ENCODE measurements at places on chromosomes 11 and 22.

DNA sequence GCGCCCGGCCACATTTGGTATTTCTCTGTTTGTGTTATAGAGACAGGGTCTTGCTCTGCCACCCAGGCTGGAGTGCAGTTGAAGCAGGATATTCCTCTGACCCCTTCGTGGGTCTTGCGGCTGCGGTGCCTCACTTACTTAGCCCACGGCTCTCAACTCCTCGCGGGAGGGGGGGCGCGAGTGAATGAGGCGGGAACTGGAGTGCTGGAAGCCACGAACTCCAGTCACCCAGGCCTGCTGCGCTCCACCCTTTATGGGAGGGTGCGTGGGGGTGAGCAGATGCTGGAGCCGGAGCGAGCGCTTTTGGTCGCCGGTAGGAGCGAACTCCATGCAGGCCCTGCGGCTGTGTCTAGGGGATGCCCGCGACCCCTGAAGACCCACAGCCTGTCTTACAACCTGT is 1.8 kb downstream of the C11orf54 start:
- DNase-seq: no peak

- DNase-seq: no peak
Observed at GRCh38 chr11:73942010-73942409, 8.8 kb upstream of the DNAJB13 start.

- DNase-seq: no peak
Observed at GRCh38 chr22:47613606-47614350, 851.3 kb downstream of the TBC1D22A start.

- no peak for DNase-seq
Observed at GRCh38 chr11:61700212-61700611, 20.0 kb downstream of the DAGLA start.

DNA sequence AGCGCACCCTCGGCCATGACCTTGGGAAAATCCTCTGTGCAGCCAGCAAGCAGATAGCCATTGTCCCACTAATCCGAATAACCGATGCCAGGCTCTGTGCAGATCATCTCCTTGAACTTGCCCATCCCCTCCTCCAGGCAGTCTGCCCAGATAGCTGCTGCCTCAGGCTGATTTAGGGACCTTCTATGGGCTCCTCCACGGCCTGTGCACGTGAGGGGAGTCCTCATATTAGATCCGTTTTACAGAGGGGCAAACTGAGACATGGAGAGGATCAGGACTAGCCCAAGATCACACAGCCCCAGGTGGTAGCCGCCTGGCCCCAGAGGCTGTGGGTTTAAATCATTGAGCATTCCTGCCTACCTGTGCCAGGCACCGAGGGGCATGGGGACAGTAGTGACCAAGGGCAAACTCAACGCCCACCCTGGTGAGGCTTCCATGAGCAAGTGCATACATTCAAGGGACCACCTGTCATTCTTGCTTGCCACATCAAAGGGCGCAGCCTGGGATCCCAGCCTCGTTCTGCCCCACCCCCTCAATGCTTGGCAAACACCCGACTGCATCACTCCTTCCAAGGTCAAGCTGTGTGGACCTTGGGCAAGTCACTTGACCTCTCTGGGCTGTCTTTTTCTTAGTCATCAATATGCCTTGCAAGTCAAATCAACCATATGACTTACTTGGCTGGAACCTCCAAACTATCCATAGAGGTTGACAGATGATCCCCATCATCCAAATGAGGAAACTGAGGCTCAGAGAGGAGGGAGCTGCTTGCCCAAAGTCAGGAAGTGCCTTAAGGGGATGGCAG is 131.6 kb downstream of the MN1 start:
- DNase-seq: no peak

- no peak for DNase-seq
Observed at GRCh38 chr11:13775471-13775870, 107.0 kb downstream of the FAR1 start.

GRCh38 chr11:60953781-60954180 is 1.8 kb upstream of the SLC15A3 start:
- no peak for DNase-seq
